ENCODE measurements at places on chromosomes 12 and 14.

DNA sequence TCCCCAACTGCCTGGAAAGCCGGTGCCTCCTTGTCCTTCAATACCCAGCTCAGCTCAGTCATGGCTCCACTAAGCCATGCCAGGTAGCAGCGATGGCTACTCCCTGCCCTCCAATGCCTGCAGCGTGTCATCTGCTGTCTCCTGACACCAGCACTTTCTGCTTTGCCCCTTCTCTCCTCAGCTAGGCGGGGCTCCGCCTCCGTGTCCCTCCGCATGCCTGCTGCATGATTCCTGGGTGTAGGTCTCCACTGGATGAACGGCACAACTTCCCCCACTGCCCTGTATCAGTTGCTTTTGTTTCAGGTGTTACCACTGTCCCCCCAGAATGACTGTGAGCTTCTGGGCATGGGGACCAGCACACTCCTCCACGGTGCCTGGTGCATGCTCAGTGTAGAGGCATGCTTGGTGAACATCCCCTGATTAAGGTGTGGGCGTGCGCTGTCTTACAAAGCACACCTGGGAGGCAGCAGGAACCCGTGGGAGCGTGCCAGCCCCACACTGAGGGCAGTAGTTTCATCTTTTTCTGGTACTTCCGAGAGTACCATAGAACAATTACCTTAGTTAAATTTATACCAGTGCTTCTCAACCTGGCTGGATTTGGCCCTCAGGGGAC is 179.4 kb upstream of the PRMT8 start:
- no peak for DNase-seq

DNA sequence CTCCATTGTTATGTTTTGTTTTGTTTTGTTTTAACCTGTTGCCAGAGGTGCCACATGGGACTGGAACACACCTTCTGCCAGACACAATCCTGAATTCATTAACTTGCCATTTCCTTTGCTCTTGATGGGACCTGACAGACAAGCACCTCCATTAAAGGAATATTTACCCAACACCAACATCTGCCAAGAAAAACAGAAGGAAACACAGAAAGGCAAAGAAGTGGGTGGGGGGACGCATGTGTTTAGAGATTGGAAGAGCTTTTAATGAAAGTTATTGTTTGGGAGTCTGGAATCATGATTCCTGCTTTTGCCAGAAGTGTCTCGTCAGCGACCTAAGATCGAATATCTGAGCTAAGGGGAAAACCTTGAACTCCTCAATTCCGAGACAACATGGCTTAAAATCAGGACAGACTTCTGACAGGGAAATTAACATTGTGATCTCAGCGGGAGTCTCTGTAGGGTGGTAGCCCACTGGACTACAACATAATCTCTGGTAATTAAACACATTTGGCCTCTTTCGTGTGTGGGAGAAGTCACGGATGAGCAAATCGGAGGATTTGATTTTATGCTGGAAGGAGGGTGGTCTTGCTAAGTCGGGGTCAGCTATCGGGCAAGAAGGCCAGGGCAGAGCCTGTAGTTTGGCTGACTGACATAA is 210.4 kb upstream of the FAR2 start:
- no peak for DNase-seq

DNA sequence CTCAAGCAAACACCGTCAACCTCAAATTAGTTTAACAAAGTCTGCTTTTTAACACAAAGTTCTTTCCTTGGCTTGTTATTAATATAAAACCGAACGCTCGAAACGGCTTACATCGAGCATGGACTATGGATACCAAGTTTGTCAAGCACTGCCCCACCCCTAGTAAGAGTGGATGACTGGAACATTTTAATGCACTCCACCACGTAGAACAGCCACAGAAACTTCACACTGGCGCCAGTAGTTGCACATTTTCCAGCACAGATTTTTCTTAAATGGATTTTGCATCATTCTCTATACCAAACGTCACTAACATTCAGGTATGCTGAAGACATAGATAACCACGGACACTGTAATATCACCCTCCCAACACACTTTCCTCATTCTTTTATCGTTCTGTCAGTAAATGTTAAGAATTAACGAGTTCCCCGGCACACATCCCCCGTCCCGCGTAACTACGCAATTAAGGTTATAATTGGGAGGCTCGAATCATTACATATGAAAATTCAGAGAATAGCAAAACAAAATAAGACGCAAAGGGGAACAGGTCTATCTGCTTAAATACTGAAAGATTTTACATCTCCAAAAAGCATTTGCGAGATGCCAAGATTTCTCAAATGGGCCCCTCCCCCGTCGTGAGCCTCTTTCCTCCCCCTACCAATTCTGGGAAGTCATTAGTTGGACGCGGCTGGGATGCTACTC is 990 bp downstream of the FERMT2 start:
- DNase-seq, result peak; percentile 35

DNA sequence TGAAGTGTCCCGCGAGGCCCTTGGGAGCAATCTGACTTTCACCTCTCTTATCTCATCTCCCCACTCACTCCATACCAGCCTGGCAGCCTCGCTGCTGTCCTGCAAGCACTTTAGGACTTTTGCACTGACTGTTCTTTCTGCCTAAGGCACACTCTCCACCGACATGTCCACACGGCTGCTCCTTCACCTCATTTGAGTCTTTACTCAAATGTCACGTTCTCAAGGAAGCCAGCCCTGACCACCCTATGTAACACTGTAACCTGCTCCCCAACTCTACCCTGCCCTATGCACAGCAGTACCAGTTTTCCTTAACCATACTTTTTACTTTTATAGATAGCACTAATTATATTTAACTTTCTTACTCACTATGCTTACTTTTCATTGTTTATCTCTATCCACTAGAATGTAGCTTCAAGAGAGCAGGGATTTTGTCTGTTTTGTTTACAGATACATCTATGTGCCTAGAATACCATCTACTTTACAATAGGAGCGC is 32.0 kb downstream of the PRKD1 start:
- DNase-seq, result no peak

- DNase-seq, result no peak
Observed at GRCh38 chr14:34039428-34040047, 88.7 kb upstream of the EGLN3 start.

DNA sequence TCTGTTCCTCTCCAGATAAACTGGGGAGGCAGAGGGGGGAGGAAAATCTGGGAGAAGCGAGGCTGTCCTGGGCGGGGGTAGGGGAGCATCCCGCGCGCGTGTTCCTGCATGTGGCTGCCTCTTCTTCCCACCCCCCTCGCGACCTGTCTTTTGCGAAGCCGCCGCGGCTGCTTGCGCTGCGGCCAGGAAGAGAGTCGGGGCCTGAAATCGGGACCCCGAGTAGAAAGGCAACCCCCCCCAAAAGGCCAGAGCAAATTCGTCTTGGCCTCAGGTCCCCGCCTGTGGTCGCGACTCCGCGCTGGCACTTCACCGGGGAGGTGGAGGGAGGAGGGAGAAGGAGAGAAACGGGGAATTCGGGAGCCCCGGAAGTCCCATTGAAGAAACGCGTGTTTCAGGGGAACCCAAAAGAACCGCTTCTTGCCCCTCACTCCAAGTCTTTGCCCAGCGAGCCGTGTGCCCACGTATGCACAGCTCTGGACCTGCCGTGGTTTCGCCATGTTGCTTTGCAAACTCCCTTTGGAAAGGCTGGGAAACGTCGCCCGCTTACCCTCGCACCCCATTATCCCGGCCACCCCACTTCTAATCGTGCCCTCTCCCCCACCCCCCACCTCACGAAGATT is 944 bp downstream of the CCND2 start:
- peak; percentile 38 for DNase-seq

GRCh38 chr14:103763730-103764488 is 48.3 kb downstream of the ZFYVE21 start:
- DNase-seq, result no peak

DNA sequence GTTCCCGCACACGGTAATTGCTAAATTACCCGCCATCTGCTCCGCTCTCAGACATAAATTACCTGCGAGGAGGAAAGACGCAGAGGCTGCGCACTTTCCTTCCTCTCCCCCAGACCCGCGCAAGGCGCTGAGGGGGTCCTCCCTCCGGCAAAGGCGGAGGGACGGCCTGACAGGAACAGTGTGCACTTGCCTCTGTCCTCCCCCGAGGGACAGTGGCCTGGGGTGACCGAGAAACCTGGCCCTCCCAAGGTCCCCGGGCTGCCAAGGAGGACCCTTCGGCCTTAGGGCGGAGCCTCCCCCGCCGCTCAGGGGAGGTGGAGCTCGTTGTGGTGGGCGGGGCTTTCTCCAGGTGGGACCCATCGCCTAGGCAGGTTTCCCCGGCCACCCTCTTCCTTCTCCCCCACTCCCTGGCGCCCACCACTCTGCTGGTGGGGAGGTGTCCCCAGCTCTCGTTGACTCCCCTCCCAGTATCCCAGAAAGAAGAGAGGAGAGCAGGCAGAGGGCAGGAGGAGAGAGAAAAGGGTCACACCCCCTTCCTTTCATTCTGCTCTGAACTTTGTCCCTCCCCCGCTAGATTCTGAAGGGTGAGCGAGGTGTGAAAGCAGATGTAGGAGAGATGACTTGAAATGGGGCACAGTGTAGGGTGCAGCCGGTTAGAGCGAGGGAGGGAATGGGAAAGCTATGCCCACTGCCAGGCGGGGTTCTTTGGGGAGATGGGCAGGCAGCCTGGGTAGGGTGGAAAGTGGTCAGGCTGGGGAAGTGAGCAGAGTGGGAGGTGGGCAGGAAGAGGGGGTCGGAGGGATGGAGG is 11.4 kb upstream of the CALCOCO1 start:
- DNase-seq, result no peak

Measured in common myeloid progenitor, CD34-positive (primary cell).